ENCODE measurements at places on chromosomes 13 and 19. TPM values are rescaled to one million over a fixed set of nuclear protein-coding genes. Genes with fewer than 3 reads are reported as not detected.

The FFAR2 gene
- not detected for total RNA-seq

The LILRB5 gene
- total RNA-seq: not detected

The CYSLTR2 gene
- 0.30 TPM for total RNA-seq

The PCDH9 gene
- 2.6 TPM for total RNA-seq

The KCNN1 gene
- not detected for total RNA-seq

The ZNF416 gene
- 4.9 TPM for total RNA-seq

The SIX5 gene
- 7.6 TPM for total RNA-seq

The DCT gene
- total RNA-seq: 0.09 TPM

The CAB39L gene
- 10.8 TPM for total RNA-seq

The PALM3 gene
- 0.30 TPM for total RNA-seq

The FFAR1 gene
- total RNA-seq: not detected

The FLT1 gene
- 211 TPM for total RNA-seq

The ZNF626 gene
- total RNA-seq: 32.1 TPM

The RASIP1 gene
- 0.74 TPM for total RNA-seq

The GPX4 gene
- total RNA-seq: 159 TPM

The RUVBL2 gene
- 217 TPM for total RNA-seq

The PSG3 gene
- not detected for total RNA-seq

The MBD3L3 gene
- not detected for total RNA-seq

The EGLN2 gene
- 75.1 TPM for total RNA-seq

The ETV2 gene
- total RNA-seq: 0.30 TPM

The FAM216B gene
- not detected for total RNA-seq

The SSC5D gene
- 13.7 TPM for total RNA-seq

The ZNF350 gene
- total RNA-seq: 8.3 TPM

The PNMA8A gene
- 16.3 TPM for total RNA-seq

Data from smooth muscle cell of the umbilical artery (primary cell).